ENCODE measurements at places on chromosomes 2 and 18. TPM values are rescaled to one million over a fixed set of nuclear protein-coding genes. Genes with fewer than 3 reads are reported as not detected.

The SALL3 gene
- polyA plus RNA-seq, result not detected

The SERPINB7 gene
- polyA plus RNA-seq, result 0.88 TPM

GRCh38 chr2:134432435-134432883, 178.6 kb downstream of the MGAT5 start:
- DNase-seq, result peak; percentile 38

- no peak for DNase-seq
These were observed 22.7 kb downstream of the BCL11A start for GRCh38 chr2:60530660-60531281.

GRCh38 chr2:184599872-184600222, 1.5 kb downstream of the ZNF804A start:
- DNase-seq, result no peak

- no peak for DNase-seq
These were observed 200.7 kb upstream of the TNP1 start for GRCh38 chr2:217060516-217060915.

DNA sequence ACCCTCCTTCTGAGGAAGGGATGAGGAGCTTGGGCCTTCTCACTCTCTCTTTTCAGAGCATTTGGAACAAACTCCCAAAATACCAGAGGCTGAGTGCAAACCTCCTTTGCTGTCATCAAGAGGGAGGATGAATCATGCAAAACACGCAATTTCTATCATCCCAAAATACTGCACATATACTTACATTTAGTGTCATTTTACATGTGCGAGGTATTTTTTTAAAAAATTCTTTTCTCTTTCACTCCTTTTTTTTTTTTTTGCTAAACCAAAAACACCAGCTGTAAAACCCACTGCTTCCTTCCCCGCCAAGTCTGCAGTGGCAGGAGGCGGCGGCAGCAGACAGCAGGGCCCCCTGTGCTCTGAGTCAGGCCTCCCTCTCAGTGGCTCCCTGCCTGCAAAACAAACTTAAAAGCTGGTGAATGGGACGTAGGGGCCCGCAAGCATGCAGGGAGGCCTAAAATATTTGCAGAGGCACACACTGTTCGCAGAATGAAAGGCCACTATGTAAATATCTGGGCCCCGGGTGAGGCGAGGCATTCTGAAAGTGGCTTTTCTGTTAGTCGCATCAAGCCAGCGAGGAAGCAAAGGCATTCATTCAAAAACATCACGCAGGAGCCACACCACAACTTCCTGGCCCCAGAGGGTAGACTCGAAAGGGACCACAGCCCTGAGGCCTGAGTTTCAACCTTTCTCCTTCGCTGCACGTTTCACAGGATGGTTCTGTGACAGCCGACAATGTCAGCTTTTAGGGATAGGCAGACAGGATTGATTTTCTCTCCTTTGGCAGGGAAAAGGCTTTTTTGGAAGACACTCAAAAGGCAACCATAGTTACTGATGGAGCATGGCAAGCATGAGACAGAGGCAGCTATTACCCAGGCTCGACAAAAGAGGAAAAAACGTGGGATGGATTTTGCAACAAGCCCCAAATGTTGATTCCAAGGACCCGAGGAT, 73.4 kb downstream of the ACTR2 start:
- DNase-seq, result peak; percentile 65

- DNase-seq, result no peak
These were observed 157.8 kb downstream of the PIK3C3 start for GRCh38 chr18:42112657-42113420.

- DNase-seq, result no peak
These were observed 660.9 kb upstream of the LINC00305 start for GRCh38 chr18:64809801-64810200.

DNA sequence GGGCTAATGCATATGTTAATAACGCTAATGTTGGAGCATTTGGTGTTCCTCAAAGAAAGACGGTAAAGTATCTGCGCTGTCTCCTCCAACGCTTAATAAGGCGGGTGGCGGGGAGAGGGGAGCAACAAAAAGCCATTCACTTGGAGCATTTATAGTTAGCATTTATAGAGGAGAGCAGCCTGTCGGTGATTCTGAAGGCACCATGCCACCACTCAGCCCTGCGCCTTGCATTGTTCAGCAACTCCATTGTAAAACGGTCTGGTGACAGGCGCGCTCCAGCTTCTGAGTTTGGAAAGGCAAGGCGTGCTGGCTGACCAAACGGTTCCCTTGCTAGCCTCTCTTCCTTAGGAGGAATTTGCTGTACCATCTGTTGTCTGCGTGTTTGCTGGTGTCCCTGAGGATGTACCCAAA, 83.9 kb downstream of the LYPD1 start:
- DNase-seq, result no peak

DNA sequence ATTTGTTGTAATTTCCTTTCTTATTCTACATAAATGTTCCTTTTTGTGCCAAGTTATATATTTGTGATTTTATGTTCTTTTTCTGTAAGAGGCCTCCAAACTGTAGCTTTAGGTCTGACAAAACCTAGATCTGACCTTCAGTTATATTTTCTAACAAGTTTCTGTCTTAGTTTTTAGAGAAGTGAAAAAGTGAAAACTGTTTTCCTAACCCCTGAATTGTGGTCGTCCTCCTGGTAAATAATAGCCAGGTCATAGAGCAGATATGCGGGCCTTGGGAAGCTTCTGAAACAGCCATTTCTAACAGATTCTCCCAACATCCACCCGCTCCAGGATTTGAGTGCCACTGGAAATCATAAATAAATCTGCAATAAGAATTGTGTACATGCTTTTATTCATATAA, 398.4 kb upstream of the CWC22 start:
- no peak for DNase-seq

DNA sequence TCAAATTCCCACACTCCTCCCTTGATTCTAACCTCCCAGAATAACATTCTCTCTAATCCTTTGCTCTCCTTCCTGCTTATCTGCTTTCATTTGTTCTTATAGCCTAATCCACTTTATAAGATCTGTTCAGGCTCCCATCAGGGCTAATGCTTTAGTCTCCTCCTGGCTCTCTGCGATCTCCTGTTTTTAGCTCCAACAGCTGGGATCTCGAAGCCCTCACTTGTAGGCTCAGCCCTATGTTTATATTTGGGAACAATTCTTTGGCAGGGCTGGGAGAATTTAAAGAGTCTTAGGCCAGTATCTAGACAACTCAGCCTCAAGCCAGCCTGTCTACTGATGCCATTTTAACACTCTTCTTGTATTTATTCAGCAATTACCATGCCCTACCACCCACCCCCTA, 27.2 kb upstream of the RAPH1 start:
- no peak for DNase-seq

- no peak for DNase-seq
These were observed 2173.5 kb upstream of the PIK3C3 start for GRCh38 chr18:39781565-39781964.

DNA sequence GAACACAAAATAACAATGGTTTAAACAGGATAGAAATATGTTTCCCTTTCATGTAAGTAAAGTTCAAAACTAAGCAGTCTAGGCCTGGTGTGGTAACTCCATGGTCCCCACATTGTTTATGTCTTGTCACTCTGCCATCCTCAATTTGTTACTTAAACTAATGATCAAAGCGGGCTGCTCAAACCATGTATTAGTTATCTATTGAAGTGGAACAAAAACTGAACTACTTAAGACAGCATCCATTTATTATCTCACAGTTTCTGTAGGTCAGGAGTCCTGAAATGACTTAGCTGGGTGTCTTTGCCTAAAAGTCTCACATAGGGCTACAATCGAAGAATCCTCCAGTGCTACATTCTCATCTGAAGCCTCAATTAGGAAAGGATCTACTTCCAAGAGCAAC, 91.6 kb downstream of the NAB1 start:
- no peak for DNase-seq

DNA sequence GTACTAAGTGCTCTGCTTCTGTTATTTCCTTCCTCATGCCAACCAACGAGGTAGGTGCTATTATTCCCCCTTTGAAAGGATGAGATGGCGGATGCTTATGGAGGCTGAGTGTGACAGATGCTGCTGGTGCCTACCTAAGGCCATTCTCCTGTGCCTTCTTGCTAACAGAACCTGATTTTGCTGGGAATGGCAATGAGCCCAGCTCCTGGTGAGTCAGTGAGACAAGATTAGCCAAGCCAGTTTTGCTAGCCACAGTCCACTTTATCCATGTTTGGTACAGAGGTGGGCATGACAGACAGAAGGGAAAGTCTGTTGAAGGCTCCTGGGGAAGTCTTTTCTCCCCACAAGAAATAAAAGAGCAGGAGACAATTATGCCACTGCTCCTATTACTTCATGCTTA, 43.7 kb upstream of the TMEM163 start:
- DNase-seq, result no peak

- no peak for DNase-seq
These were observed 89.0 kb downstream of the GREB1L start for GRCh38 chr18:21331065-21331464.

GRCh38 chr18:57294547-57294946, 57.8 kb upstream of the ST8SIA3 start:
- DNase-seq, result no peak
